ENCODE measurements at places on chromosomes 6 and 20. TPM values are rescaled to one million over a fixed set of nuclear protein-coding genes. Genes with fewer than 3 reads are reported as not detected.
A peak's percentile ranks its signal among the peaks of the same experiment; 100 is the strongest.

COL11A2 gene
- total RNA-seq, result under 0.01 TPM

GRCh38 chr6:125884634-125885371 is 71.8 kb upstream of the HINT3 start:
- no peak for DNase-seq

DNA sequence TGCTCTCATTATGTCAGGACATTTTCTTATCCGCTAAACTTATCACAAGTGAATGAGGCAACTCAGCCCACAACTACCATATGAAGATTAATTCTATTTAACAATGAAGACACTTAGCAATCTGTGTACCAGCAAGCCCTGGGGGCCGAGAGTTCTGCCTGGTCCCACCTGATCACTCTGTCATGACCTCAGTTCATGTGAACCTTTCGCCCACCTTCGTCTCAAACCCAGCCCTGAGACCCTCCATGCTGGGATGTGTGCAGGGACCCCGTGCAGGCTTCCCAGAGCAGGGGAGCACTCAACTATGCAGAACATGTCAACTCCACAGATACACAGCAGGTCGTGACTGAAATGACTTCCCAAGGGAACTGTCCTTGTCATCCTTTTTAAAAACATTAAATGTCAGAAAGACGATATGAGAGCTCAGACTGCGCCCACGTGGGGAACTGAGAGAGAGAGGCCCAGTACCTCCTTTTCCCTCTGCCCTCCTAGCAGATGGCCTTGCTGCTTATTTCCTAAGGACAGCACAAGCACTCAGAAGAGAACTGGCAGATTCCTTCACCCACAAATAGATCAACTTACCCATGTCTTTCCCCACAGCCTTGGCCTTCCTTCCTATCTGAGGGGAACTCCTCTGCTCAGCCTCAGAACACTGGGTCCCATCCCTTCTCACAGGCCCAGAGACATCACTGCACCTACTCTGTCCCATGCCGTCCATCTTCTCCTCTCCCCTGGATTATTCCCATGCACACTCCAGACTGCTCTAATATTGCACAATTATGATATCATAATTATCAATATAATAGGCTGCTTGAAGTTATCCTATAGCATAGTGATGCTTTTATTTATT is 11.5 kb downstream of the ABHD12 start:
- no peak for DNase-seq

EYS gene
- 0.26 TPM for total RNA-seq

DNA sequence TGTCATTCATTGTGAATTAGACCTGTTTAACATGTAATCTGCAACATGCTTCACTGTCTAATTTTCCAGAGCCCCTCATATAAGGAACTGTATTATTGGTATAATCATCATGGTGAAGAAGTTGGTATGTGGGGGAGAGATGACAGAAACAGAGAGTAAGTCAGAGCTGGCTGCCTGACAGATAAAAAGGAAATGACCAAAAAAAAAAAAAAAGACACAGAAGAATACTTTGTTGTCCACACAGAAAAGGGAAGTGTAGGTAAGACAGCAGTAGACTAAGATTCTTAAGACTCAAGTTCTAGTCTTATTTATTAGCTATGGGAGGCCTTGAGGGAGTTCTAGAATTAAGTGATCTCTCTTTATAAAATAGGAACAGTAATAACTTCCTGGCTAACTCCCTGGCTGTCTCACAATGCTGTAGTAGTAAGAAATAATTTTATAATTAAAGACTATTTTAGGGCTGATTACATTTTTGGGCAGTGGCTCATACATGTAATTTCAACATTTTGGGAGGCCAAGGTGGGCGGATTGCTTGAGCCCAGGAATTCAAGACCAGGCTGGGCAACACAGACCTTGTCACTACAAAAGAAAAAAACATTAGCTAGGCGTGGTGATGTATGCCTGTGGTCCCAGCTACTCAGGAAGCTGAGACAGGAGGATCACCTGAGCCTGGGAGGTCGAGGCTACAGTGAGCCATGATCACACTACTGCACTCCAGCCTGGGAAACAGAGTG is 102.5 kb downstream of the PRL start:
- DNase-seq, result peak; percentile 41

DNA sequence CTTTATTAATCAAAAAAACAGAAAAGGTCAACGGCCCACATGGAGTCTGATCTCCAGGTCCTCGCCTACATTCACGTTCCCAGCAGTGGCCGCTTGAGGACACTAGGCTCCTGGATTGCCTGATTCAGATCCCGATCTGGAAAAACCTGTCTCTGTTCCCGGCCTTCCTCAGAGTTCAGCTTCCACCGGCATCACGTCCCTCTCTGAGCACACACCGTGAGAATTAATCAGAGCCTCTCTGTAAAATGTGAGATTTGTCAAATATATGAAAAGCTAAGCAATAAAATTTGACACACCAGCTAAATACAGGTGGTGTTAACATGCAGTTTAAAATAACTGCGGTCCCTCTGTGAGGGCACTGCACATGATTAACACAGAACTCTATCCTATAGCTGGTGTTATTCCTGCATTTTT is 122.8 kb upstream of the COL21A1 start:
- peak; percentile 88 for DNase-seq

DNA sequence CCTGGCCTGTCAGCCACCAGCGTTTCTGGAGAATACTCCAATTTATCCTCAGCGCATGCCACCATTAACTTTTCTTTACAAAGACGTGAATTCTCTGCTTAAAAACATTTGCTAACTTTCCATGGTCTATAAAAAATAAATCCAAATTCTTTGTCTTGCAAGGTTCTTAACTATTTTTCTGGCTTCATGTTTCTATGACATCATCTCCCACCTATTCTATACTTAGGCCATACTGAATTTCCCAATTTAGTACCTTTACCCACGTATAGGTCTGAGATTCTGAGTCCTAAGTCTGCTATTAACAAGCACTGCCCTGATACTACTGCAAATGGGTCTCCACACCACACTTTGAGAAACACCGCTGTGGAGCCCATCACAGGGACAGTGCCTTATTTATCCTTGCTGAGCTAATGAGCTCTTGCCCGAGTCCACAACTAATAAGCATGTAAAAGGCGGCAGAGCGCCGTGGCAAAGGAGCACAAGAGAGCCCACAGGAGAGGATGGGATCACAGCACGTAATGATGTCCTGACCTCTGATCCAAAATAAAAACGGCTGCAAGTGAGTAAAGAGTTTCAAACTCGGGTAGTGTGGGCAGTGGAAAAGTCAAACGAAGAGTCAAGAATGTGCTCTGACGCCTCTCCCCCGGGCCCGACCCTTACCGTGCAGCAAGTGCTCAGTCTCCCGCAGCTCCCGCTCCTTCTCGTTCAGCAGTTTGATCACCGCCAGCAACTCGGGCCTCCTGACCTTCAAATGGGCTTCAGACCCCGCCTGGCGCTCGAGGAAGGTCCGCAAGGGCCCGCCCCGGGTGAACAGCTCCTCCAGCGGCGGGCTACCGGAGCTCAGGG is 519 bp downstream of the MTRF1L start:
- peak; percentile 29 for DNase-seq

PMEPA1 gene
- total RNA-seq, result 51.1 TPM

DNA sequence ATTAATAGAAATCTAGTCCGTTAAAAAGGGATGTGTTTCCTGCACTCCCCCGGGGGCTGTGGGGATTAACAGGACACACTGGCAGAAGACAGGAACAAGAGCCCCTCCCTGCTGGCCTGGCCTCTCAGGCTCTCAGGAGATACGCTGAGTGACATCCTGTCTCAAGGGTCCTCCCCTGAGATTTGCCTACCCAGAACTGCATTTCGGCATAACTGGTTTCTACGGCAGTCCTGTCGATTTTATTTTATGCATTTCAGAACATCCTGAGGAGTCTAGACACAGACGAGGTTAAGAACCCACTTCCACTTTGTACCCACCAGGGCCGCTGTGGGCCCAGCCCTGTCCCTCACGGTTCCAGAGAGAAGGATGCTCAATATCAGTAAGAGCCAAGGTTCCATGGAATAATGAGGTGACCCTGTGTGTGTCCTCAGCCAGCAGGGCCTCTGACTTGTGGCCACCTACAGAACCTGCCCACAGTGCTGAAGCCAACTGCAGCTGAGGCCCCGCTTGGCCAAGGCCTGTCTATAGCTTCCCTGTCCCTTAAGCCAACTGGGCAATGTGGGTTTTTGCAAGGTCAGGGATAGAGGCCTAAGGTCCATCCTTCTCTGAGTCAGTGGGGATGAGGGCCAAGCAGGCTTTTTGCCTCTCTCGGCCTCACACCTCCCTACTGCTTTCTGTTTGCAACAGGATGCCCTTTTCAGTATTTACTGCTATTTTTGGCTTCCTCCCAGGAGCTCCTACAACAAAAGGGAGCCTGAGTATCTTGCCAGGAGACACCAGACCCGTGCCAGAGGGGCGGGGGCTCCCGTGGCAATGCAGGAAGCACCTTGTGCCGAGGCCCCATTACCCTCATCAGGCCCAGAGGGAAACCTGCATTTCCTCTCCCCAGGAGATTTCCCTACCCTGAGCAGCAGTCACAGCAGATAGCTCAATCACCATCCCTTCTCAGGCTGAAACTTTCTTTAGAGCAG is 14.7 kb downstream of the UQCC2 start:
- DNase-seq, result no peak

DNA sequence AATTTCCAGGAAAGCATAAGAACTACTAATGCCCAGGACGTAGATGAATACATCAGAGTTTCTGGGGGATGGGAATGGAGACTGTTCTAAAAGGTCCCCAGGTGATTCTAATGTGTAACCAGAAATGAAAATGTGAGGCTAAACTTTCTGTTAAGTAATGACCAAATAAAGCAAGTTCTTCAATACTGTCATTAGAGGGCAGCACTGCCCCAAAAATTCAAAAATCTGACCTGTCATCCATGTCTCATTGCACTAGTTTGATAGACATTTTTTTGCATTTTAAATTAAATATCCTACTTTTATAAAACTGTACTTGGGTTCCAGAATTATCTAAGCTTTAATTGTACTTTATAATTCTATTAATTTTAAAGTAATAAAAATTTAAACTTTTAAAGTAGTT is 94.9 kb downstream of the RFX6 start:
- DNase-seq, result peak; percentile 56

DNA sequence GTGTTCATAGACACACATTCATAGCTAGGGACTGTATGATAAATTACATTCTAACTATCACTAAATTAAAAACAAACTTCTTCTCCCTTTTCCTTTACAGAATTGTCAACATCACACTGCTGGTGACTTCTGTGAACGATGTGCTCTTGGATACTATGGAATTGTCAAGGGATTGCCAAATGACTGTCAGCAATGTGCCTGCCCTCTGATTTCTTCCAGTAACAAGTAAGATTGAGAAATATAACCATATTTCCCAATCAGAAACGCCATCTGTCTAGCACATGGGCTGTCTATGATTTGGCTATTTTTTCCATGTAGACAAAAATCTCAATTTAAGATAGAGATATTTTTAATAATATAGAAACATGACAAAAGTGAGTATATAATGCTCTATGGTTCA is 367.7 kb downstream of the ARHGAP18 start:
- no peak for DNase-seq

TUBE1 gene
- total RNA-seq, result 33.4 TPM

- no peak for DNase-seq
Measured at GRCh38 chr6:154371281-154371680, 14.7 kb upstream of the IPCEF1 start.

BCAS4 gene
- 5.5 TPM for total RNA-seq

DNA sequence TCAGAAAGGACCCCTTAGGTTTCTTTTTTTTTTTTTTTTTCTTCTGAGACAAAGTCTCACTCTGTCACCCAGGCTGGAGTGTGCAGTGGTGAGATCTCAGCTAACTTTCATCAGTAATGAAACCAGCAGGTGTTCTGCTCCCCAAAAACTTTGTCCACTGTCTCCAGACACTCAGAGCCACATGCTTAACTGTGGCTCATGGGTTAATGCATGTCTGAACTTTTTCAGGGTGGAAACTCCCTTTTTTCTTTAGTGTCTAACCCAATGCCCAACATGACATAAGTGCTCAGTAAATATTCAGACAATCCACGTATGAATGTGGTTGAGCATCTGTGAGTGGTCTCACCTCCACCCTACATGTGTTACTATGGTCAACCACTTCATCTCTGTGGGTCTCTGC is 45.4 kb downstream of the MYB start:
- DNase-seq, result no peak

- peak; percentile 61 for DNase-seq
Measured at GRCh38 chr6:139161169-139161568, 26.3 kb downstream of the HECA start.

- peak; percentile 42 for DNase-seq
Measured at GRCh38 chr6:100664274-100665040, 199.7 kb upstream of the SIM1 start.
